ENCODE measurements at places on chromosomes 1 and 21.
A peak's percentile ranks its signal among the peaks of the same experiment; 100 is the strongest.

GRCh38 chr1:100037656-100037926 lies 67.8 kb downstream of the SLC35A3 start:
- DNase-seq: no peak

GRCh38 chr1:202045705-202046104 lies 35.3 kb downstream of the ELF3 start:
- no peak for DNase-seq

DNA sequence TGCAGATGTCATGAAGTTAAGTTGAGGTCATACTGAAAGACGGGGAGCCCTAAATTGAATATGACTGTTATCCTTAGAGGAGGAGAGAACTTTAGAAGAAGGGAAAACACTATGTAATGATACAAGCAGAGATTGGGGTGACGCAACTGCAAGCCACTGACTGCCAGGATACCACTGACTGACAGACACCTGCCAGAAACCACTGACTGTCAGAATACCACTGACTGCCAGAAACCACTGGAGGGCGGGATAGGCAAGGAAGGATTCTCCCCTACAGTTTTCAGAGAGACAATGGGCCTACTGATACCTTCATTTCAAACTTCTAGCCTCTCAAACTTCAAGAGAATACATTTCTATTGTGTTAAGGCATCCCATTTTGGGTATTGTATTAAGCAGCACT lies 388.7 kb downstream of the USH2A start:
- no peak for DNase-seq

- DNase-seq: no peak
These were observed 78.0 kb downstream of the MEGF6 start for GRCh38 chr1:3533067-3534048.

GRCh38 chr21:15978215-15978738 lies 248.5 kb downstream of the USP25 start:
- DNase-seq: no peak

DNA sequence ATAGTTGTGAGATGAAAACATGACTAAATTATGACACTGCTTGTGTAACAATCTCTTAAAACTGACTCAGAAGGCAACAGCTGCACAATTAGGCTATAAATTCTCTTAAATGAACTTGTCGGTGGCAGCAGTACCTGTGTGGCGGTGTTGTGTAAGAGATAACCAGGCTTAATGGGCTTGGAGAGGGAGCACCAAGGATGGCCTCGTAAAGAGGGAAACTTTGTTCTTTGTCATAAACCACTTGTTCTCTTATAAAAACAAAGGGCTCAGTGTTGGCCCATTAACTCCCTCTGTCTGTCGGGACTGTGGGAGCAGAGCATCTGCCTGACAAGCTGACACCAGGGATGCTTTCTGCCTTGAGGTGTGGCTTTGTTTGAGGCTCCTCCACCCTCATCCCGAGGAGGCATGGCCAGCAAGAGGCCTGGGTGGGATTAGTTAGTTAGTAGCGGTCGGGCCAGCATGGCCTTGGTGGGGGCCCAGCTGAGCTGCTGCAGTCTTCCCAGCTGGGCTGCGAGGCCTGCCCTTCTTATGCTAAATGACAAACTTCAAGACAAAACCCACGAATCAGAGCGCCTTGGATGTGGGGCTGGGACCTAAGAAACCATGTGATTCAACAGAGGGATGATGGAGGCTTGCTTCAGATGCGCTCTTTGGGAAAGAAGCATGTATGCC lies 171.4 kb downstream of the CAMTA1 start:
- no peak for DNase-seq

DNA sequence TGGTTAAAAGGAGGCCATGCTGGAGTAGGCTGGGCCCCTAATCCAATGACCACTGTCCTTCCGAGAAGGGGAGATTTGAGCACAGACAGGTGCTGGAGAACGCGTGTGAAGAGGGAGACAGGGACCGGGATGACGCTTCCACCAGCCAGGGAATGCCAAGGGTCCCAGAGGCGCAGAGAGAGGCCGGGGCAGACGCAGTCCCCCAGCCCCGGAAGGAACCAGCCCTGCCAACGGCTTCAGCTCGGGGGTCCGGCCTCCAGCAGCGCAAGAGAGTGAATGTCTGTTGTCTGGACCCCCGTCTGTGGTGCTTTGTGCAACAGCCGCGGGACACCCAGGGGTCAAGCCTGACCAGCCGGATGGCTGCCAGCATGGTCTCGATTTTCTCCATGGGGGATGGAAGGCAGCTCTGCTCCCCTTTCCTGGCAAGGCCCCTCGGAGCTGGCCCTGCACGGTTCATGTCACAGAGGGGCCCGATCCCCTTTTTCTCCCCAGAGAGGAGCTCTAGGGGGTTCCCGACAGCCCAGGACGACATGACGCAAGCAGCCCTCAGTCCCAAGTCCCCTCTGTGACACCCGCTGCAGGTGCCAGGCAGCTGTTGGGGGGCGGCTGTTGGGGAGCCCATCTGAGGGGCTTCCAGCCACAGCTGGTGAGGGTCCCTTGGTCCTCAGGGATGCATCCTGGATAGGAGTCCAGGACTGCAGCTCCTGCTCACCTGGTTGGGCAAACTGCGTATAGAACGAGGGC lies 73.5 kb downstream of the SIK1 start:
- no peak for DNase-seq

DNA sequence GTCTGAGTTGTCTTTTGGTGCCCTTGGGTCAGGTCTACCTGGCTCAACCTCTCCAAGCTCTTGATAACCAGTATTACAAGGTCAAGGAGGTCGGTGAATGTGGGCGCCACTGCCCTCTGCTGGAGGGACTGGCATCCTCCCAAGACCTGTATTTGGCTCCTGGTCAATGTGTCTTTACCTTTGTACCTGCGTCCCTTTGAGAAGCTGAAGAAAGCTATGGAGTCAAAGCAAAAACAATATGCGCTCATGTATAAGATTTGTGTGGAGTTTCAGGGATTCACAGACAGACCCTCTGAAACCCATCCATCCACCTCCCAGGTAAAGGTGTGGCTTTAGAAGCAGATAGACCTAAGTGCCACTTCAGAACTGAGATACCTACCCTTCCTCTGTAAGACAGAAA lies 61.8 kb upstream of the NBL1 start:
- DNase-seq: no peak

DNA sequence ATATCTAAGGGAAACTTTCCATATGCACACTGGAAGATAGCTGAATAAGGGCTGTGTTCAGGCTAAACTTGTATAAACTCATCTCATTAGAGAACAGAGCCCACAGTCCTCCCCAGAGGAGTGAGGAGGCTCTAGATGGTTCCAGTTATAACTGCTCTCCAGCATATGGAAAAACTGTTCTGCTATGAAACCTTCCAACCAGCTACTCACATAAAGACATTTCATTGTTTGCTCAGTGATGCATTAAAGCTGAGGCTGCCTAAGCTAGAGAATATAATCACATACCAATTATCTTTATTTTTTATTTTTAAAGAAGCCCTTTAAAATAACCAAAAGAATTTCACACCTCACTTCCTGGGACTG lies 13.3 kb downstream of the AHCYL1 start:
- no peak for DNase-seq

GRCh38 chr1:53176452-53177208 lies 20.0 kb upstream of the CPT2 start:
- no peak for DNase-seq

DNA sequence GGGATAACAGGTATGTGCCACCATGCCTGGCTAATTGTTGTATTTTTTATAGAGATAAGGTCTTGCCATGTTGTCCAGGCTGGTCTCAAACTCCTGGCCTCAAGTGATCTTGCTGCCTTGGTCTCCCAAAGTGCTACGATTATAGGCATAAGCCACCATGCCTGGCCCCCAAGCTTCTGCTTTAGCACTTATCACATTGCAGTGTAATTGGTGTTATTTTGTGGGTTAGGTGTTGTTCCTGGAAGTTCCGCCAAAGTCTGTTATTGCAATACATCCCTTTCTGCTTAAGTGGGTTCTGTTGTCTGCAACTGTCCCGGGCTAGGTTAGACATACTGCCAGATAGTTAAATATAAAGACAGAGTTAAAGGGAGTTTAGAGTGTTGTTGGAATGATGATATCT lies 3.4 kb downstream of the ZCCHC17 start:
- no peak for DNase-seq

DNA sequence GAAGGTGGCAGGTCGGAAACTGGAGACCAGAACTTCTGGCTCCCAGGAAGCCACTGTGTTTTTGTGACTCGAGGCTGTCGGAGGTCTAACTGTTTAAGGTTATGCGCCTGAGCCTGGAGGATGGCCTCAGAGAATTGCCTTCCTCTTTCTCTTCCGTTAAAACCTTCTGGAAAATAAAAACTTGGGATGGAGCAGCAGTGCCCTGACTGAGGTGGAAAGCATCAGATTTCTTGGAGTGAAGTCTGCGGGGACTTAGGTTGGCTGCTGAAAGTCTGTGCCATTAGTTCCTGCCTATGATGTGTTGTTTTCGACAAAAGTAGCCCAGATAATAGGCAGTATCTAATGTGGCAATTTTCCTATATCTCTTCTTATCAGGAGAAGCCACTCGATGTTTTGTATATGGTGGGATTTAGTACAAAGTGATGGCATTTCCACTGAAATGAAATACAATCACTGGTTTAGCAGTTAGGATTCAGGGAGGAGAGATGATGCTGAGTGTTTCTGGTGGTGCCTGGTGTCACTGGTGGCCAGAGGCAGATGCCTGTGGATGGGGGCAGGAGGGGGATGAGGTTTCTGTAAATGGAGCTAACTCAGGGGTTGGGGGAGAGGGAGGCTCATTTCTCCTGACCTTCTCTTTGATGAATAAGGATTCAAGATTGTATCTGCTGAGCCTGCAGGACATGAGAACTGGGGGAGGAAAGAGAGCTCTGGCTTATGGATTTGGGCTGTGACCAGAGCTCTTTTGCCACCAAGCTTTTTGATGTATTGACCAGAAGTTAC lies 150.8 kb downstream of the CAMTA1 start:
- DNase-seq: no peak

DNA sequence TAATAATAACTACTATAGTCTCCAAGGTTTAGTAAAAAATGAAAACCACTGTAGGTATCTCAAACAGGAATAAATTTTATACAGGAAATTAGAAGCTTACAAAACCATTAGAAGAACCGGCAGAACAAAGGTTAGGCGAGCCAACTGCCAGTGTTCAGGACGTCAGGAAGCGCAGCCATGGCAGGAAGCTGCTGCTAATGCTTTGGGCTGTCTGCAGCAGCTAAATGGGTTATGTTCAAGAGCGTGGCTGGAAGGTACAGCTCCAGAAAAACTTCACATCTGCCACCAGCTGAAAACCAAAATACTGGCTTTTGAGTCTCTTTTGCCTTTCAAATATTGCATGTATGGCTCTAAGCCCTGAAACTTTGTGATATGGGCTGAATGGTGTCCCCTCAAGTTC lies 35.7 kb upstream of the MYSM1 start:
- DNase-seq: no peak

DNA sequence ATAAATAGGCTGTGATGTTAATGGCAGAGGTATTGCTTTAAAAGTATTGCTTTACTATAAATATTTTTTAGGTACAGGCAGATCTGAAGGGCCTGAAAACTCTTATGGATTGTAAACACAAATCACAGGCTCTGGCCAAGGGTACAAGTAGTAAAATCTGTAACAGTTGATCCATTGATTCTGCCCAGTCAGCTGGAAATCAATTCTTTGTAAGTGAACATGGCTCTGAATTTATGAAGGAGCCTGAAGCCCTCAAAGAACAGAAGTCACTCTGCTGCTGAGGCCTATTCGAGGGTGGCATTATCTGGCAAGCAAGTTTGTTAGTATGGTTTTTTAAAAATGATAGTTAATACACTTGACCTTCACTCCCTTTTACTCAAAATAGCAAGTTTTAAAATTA lies 834.0 kb upstream of the TMPRSS15 start:
- DNase-seq: no peak

DNA sequence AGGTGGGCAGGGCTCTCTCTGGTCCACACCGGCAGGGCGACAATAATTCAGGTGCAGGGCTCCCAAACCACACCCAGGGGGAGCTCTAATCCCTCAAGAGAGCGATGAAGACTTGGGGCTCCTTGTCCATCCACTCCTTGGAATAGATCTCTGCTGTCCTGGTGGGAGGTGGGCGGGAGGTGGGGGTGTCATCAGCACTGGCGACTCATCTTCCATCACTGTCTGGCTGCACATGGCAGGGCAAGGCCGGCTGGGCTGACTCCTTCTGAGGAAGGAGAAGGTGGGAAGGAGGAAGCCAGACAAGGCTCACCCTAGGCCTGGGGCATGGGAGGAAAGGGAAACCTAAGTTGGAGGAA lies 29.3 kb downstream of the TNNT2 start:
- DNase-seq: no peak

GRCh38 chr1:13616234-13616633 lies 32.6 kb downstream of the PDPN start:
- no peak for DNase-seq

DNA sequence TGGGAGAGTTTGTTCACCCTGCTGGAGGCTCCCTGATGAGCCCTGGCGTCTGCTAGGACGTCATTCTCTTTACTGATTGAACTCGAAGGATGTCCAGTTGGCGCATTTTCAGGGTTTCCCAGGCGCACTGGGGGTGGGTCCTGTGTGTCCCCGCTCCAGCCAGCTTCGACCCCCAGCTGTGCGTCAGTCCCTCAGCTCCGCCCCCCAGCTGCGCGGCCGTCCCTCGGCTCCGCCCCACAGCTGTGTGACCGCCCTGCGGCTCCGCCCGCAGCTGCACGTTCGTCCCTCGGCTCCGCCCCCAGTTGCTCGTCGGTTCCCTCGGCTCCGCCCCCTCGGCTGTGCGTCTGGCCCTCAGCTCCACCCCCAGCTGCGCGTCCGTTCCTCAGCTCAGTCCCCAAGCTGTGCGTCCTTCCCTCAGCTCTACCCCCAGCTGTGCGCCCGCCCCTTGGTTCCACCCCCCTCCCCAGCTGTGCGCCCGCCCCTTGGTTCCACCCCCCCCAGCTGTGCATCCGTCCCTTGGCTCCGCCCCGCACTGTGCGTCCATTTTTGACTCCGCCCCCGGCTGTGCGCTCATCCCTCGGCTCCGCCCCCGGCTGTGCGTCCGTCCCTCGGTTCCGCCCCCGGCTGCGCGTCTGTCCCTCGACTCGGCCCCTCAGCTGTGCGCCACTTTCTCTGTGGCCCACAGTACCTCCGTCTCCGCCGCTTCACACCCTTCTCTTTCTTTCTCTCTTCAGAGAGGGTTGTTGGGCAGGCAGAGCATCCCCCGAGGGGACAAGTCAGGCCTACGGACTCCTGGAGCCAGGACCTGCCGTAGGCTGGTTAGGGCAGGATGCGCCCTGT lies 61.3 kb downstream of the FAAP20 start:
- DNase-seq: peak; percentile 96

DNA sequence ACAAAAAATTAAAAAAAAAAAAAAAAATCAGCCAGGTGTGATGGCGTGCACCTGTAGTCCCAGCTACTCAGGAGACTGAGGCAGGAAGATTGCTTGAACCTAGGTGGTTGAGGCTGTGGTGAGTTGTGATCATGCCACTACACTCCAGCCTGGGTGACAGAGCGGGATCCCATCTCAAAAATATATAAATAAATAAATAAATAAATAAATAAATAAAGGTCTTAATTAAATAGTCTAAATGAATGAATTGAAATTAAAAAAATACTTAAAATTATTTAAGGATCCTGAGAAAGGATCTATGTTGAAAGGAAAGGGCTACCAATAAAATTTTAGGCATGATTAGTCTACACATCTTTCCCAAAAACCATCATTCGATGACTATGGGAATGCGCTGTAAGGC lies 67.4 kb upstream of the HP1BP3 start:
- no peak for DNase-seq

All from tibial artery (tissue), 4 donors.